Fibroblast of skin of back (primary cell): ENCODE measurements at places on chromosomes 12 and 14.

DNA sequence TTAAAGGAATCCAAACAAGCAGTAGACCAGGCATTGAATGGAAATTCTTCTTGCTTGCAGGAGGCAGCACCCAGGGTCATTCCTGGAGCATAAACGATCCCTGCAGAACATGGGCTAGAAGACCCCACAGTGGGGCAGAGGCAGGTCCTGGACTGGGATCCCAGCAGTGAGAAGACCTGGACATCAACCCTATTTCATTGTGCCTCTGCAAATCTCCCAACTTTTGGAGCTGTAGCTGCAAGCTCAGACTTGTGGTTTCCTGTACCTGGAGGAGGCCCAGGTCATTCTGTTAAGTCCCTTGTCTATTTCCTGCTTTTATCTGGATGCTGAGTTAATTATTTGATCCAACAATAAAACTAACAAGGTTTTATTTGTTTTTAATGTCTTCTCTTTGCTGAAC is 61.7 kb downstream of the CALM1 start:
- DNase-seq = no peak

DNA sequence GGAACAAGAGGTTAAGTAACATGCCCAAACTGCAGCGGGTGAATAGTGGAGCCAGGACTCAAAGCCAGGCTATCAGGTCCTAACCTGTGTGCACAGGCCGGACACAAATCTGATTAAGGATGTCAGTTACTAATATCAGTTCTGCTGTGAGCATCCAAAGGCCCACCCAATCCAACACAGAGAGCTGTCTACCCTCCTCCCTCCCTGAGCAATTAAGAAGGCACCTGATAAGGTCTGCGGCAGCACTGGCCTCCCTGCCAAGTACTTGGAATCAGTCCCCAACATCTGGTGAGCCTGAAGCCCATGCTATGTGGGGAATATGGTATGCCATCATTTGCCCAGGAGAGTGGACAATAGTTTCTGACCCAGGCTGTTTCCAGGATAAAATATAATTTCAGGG is 3.9 kb downstream of the HEBP1 start:
- DNase-seq = no peak

DNA sequence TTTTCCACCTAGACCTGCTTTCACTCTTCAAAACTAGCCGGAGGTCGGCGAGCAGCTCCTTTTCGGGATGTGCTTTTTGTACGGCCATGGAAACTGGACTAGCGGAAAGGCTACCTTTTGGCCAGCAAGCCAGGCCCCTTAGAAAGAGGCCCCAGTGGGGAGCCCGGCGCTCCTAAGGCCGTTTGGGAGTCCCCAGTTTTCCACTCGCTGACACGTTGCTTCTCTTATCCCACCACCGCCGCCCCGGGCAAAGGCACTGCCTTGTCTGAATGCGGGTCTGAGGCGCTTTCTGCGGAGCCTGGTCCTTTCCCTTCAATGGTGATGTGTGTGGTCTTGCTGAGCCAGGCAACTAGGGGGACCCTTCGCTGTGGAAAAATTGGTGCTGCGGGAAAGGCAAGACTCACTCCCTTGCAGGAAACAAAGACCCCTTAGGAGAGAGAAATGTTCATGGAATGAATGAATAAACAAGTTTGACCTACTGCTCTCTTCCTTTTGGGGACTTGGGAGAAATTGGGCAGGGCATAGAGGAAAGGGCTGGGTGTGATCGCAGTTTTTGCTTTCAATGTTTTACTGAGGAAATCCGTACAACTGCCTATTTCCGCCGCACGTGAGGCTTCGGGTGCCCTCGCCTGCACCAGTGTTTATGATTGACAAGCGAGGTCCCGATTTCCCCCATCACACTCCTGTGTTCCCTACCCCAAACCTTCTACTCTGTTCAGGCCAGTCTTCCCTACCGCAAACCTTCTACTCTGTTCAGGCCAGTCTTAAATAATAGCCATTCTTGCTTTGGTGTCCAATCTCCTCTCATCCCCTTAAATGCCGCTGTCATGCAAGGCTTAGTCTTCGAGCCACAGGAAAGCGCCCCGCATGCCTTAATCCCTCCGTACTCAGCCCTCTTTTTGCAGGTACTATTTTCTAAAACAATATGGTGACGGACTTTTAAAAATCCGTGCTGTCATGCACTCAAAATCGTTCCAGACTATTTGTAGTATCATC is 1.0 kb upstream of the SLC38A2 start:
- DNase-seq = peak; percentile 64

DNA sequence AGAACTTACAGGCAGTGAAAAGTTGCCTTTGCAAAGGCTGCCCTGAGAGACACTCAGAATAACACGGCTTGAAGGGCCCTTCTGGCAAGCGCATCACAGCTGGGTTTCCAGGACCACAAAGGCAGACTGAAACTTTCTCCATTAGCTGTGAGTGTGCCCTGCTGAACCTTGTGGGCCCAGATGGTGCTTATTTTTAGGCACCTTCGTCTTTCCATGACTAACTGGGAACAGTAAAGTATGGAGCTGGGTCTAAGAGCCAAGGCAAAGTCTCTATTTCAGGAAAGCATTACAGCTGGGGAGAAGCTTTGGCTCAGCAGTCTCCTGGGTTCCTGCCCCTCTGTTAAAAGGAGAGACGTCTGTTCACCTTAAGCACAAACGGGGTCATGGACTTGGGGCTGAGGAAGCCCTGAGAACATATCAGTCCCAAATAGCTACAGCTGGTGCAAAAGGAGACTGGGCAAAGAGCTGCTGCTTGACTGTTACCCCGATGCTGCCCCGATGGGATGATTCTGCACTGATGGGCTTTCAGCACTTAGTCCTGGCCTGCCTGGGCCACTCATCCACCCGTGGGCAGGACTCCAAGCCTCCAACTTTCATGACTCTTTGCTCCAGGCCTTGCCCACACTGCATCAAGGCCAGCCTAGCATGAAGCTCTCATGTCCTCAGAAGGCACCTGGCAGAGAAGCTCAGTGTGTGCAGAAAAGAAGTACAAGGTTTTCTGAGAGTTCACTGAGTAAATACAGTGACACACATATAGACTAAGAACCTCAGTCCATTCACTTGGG is 248.3 kb downstream of the PHLDA1 start:
- DNase-seq = no peak

GRCh38 chr14:100307766-100308426 is 1.7 kb upstream of the SLC25A29 start:
- no peak for DNase-seq

- no peak for DNase-seq
Observed at GRCh38 chr14:55582746-55583145, 2.7 kb downstream of the KTN1 start.

GRCh38 chr12:114272605-114273004 is 133.3 kb downstream of the TBX5 start:
- DNase-seq = no peak

DNA sequence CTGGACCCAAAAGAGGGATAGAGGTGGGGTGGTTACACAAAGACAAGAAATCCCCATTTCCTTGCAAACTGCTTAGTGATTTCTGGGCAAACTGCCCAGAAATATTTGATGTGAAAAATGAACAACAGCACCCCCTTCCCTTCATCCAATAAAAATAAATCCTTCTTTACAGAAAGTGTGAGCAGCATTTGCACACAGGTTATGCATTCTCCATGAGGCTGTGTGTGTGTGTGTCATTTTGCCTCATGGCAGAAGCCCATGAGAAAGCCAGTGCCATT is 17.2 kb upstream of the NRXN3 start:
- peak; percentile 11 for DNase-seq

DNA sequence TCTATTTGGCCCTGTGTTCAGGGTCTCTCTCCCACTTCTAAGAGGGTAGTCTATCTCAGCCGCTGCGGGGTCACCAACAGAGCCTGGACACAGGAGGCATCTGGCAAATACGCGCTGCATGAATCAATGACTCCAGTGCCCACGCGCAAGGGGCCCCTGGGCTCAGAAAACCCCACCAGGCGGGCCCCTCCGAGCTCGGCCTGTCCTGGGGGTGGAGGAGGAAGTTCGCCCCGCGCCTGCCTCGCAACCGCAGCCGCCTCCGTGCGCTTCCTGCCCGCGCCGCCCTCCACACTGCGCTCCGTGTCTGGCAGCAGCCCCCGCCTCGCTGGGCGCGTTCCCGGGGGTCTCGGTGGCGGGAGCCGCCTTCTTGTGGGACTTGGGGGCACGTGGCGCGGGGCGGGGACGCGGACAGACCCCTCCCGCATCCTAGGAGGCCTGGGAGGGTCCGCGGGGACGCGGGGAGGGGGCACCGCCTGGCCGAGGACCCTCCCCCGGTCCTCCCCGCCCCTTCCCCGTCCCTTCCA is 811 bp upstream of the FBRSL1 start:
- DNase-seq = no peak

DNA sequence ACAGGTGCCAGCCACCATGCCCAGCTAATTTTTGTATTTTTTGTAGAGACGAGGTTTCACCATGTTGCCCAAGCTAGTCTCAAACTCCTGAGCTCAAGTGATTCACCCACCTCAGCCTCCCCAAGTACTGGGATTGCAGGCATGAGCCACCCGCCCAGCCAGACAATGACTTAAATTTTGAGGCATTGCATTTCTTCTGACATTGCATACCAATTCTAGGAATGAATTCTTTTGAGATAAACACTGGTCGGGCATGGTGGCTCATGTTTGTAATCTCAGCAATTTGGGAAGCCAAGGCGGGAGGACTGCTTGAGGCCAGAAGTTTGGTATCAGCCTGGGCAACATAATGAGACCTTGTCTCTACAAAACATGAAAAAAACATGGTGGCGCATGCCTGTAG is 2.5 kb upstream of the CELA1 start:
- DNase-seq = peak; percentile 73

- no peak for DNase-seq
Observed at GRCh38 chr12:30880813-30881212, 45.7 kb upstream of the TSPAN11 start.

- DNase-seq = no peak
Observed at GRCh38 chr12:79423560-79423959, 267.2 kb downstream of the PAWR start.

- peak; percentile 96 for DNase-seq
Observed at GRCh38 chr12:15700595-15700994, 88.6 kb downstream of the EPS8 start.

DNA sequence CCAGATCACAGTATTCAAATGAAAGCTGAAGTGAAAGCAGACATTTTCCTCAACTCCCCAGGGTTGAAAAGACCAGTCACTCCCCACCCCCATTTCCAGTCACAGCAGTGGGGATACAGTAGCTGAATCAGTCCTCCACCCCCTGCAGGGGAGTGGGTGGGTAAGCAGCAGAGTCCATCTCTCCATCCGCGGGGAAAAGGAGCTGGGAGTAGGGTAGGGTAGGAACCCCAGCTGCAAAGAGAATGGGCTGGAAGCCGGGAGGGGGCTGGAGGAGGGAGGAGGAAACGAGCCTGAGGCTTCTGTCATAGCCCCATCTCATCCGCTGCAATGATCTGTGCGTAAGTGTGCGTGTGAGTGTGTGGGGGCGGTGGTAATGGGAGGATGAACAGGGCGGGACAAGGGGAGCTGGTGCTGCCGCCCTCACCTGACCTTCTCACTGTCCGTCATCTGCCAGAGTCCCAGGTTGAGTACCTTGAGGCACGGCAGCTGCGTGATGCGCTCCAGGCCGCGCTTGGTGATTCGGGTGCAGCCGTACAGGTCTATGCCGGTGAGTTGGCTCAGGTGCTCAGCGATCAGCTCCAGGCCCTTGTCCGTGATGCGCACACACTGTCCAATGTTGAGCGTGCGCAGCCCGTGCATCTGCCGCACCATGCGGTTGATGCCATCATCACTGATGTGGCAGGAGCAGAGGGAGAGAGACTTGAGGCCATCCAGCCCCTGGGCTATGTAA is 1.8 kb downstream of the FBXL14 start:
- peak; percentile 75 for DNase-seq

- DNase-seq = no peak
Observed at GRCh38 chr12:82758749-82759330, 72.1 kb downstream of the TMTC2 start.

GRCh38 chr14:72845683-72846082 is 48.2 kb downstream of the DPF3 start:
- DNase-seq = no peak

GRCh38 chr12:119748497-119748896 is 80.6 kb downstream of the PRKAB1 start:
- peak; percentile 26 for DNase-seq

DNA sequence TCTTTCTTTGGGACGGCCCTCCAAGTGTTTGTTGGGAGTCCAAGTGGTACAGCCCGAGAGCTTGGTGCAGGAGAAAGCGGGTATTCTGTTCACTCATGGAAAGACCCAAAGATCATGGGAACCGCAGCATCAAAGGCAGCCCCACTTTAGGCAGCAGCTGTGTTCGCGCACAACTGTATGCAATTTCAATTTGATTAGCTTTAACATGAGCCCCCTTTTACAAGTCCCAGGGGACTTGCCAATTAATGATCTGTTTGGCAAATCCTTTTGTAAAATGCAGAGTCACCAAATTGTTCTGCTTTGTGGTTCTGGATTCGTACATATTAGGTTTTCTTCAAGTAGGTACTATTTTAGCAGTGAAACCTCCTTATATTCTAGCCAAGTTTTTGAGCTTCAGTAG is 217.7 kb downstream of the AACS start:
- DNase-seq = no peak

GRCh38 chr12:51883295-51883694 is 4.6 kb upstream of the ANKRD33 start:
- no peak for DNase-seq

DNA sequence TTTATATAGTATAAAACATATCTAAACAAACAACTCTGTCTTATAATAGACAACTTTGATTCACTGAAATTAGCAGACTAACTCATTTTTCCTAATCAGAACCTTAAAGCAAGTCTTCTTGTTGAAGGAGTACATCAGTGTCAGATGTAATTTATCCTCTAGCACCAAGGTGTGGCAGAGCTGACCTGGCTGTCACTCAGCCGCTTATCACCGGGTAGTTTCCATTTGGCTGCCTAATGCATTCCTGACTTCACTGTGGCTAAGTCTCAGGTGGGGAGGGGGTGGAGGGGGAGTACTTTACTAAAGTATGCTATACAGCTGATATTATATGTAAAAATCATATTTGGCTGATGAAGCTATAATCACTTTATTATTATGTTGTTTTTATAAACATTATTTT is 339.9 kb upstream of the RGS6 start:
- DNase-seq = no peak

DNA sequence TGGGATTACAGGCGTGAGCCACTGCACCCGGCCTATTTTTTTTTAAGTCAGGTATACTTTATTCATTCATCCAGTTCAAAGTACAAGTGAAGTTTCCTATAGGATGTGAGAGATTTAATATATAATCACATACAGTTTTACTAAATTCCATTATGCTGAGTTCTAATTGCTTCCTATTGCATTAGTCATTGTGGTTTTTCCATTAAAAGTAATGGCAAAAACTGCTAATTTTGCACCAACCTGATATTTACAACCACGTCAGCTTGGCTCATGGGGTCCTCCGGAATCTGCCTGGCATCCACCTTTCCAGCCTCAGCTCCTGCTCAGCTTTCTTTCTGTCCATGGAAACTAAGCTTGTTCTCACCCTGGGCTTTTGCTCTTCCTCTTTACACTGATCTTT is 67.0 kb upstream of the CSRP2 start:
- peak; percentile 68 for DNase-seq
